ENCODE measurements at places on chromosomes 1 and 21.
A peak's percentile ranks its signal among the peaks of the same experiment; 100 is the strongest.

GRCh38 chr1:23777979-23778814, at the start of gene PITHD1:
TSS of gene PITHD1 (plus strand) at chr1:23778418. CDS start at chr1:23778516, 98 bp downstream.
- peak within 1 kb of the TSS; percentile 98 for H3K4me3 ChIP-seq
- peak within 1 kb of the TSS; percentile 98 for H3K27ac ChIP-seq
- H3K27me3 ChIP-seq = no peaks in the 10 kb centered on the region
- DNase-seq = peak; percentile 69
- peaks cover 21% of the 10 kb centered on the region for H3K4me1 ChIP-seq
- H3K36me3 ChIP-seq = no peaks in the 10 kb centered on the region

DNA sequence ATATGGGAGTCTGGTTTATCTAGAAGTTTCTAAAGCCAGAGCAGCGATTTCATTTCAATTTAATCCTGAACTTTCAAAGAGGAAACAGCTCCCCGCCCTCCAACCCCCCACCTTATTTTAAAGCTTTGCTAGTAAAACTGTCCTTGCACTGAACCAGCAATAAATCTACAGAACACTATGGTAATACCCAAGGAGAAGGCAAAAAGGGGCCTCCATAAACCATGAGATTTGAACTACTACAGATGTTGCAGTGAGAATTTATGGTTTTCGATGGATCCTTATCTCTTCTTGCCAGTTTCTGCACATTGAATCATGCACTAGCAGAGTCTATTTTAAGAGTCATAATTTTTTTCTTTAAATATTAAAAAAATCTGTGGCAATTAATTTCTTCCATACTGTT, 64.8 kb upstream of the BEND5 start:
- no peaks in the 10 kb centered on the region for H3K36me3 ChIP-seq
- no peak for DNase-seq
- no peaks in the 10 kb centered on the region for H3K27me3 ChIP-seq
- H3K4me1 ChIP-seq = no peaks in the 10 kb centered on the region
- no peak overlapping the region for H3K4me3 ChIP-seq

- DNase-seq = peak; percentile 18
- H3K4me1 ChIP-seq = peaks cover 44% of the 10 kb centered on the region
- H3K27me3 ChIP-seq = no peaks in the 10 kb centered on the region
- H3K4me3 ChIP-seq = peak overlapping the region; percentile 41
Observed at GRCh38 chr1:241593186-241593585, 47.0 kb downstream of the CHML start.

DNA sequence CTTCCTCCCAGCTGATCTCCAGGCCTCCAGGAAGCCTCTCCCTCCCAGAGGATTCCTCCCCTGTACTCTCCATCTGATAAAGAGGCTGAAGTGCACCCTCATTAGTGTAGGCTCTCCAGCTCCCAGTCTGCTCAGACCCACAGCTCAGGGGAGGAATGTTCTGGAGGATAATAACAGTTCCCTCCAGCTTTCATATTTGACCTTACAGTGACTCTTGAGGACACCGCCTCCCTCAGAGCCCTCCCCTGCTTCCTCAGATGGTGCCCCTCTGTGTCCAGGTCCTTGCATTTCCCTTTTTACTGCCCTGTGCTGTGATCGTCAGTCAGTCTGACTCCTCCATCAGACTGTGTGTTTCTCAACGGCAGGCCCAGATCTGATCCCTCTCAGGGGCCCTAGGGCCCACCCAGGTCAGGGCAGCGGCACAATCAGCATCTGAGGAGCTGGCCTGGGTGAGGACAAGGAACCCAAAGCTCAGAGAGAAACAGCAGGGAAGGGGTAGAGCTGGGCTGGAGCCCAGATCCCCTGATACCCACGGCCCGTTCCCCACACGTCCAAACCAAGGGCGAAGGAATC, 1.1 kb upstream of the SHISAL2A start:
- no peak overlapping the region for H3K27ac ChIP-seq
- DNase-seq = no peak
- no peak overlapping the region for H3K4me3 ChIP-seq
- H3K4me1 ChIP-seq = peaks cover 10% of the 10 kb centered on the region

DNA sequence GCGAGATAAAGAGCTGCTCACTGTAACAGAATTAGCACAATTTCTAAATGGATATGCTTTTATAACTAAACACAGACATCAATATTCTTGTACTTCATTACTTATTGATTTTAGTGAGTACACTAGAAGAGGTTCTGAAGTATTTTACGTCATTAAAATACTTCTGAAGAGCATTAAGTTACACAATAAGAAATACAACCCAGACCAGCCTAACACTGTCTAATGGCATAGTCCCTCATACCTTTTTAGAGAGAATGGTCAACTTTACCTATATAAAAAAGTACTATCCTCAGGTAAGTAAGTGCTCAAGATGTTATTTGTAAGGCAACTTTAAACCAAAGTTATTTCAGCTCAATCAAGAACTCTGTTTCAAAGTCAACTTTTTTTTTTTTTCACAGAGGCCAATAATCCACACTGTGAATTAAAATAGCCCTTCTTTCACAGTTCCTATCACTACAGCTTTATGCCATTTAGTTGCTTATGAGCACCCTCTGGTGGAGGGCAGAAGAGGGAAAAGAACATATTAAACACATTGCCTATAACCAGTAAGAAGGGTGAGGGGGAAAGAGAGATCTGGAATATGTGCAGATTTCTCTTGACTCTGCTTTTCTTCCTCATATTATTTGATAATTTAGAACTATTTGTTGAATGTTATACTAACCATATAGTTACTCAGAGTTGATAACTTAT, 182.1 kb upstream of the DMRTA2 start:
- H3K4me3 ChIP-seq = no peak overlapping the region
- peak; percentile 50 for DNase-seq
- H3K27ac ChIP-seq = no peak overlapping the region

All from HFFc6 (cell line).